ENCODE measurements at places on chromosomes 12 and 14. TPM values are rescaled to one million over a fixed set of nuclear protein-coding genes. Genes with fewer than 3 reads are reported as not detected.

Gene BTBD6
- 38.9 TPM for total RNA-seq

Gene AGAP2
- total RNA-seq = 3.7 TPM

Gene PRICKLE1
- 21.7 TPM for total RNA-seq

Gene KRT82
- total RNA-seq = not detected

Gene GLS2
- total RNA-seq = 2.5 TPM

Gene GLIPR1
- total RNA-seq = 20.6 TPM

Gene CDCA4
- 6.3 TPM for total RNA-seq

Gene PLA2G1B
- not detected for total RNA-seq

Gene FAM181A
- not detected for total RNA-seq

Gene PRH2
- not detected for total RNA-seq

Gene AKAP5
- total RNA-seq = 5.1 TPM

Gene ACVRL1
- total RNA-seq = 88.4 TPM

Measured in kidney (tissue), 22 donors.